ENCODE measurements at places on chromosomes 13 and 19.

DNA sequence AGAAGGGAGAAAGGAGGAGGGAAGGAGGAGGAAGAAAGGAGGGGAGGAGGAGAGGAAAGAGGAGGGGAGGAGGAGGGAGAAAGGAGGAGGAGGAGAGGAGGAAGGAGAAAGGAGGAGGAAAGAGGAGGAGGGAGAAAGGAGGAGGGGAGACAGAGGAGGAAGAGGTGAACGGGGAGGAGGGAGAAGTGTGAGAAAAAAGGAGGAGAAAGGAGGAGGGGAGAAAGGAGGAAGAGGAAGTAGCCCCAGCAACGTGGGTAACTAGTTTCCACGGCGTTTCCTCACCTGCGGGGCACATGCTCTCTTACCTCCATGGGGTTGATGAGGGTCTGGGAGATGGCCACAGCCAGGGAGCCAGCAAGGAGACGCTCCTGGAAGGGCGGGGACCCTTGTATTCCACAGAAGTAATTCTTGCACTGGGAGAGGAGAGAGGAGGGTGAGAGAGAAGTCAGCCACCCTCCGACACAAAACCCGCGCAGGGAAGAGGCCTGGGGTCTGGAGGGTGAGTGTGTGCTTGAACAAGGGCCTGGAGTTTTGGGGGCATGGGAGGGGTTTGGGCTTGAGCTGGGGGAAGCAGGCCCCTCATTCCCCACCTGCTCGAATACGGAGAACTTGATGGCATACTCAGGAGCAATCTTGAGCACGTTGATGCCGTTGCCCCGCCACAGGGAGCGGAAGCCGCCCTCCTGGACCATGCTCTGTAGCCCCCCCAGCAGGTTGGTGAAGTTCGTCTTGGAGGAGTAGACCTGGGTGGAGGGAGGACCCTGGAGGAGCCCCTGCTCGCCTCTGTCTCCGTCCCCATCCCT, 3.9 kb downstream of the SLC25A41 start:
- no peak for DNase-seq

GRCh38 chr13:113560645-113561416, 23.7 kb upstream of the TFDP1 start:
- no peak for DNase-seq

DNA sequence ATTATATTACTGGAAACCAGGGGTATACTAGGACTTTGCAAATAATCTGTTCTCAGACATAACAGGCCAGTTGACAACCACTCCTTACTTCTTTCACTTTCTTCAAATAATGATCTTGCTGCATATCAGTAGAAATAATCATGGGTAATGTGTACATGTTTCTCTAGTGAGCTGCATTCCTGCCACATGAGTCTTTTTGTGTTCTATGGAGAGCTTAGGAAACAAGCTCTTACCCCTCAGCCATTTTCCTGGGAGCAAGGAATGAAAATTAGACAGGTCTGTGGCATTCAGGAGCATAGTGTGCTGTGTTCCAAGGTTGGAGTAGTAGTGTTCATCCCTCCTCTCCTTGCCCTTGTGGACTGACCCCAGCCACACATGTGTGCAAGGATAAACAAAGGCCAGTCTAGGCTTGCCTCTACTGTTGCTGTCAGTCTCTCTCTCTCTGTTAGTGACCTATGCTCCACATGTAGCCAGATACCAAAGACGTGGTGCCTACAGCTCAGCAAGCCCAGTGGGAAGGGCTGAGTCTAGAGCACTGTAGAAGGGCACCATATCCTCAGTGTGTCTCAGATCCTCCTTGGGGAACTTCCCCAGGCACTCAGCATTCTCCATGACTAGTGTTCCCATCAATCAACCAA, 11.5 kb upstream of the OXGR1 start:
- DNase-seq: no peak

- DNase-seq: no peak
These were observed 12.0 kb downstream of the ZSWIM9 start for GRCh38 chr19:48182434-48182833.

- no peak for DNase-seq
These were observed 604.2 kb upstream of the PCDH20 start for GRCh38 chr13:62019858-62020257.

GRCh38 chr19:6663236-6664201, 6.4 kb downstream of the TNFSF14 start:
- DNase-seq: no peak

- no peak for DNase-seq
These were observed 36.7 kb downstream of the INTS6 start for GRCh38 chr13:51416107-51416506.

GRCh38 chr19:37980419-37981170, 73.6 kb downstream of the SIPA1L3 start:
- DNase-seq: no peak

- no peak for DNase-seq
These were observed 36.2 kb downstream of the SPATA13 start for GRCh38 chr13:24196593-24197197.

DNA sequence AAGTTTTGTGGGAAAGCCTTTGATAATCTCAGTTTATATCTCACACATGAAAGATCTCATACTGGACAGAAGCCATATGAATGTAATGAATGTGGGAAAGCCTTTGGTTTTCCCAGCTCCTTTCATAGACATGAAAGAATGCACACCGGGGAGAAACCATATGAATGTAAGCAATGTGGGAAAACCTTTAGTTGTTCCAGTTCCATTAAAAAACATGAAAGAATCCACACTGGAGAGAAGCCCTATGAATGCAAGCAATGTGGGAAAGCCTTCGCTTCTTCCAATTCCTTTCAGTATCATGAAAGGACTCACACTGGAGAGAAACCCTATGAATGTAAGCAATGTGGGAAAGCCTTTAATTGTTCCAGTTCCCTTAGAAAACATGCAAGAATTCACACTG, 54.8 kb downstream of the ZNF627 start:
- DNase-seq: no peak

DNA sequence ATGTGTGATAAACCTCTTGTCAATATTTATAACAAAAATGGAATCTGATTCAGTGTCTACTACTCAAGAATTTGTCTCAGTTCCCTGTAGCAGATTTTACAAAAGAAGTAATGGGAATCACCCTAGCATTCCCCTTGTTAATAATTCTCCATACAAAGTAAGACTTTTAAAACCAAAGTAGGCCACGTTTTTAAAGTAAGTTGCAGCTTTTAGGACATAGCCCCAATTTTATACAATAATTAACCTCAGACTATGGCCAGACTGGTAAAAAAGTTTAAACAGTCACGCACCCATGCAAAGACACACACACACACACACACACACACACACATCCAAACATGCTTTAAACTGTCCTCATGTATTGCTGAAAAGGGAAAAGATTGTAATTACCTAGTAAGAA, 589.9 kb downstream of the PCDH9 start:
- DNase-seq: no peak

DNA sequence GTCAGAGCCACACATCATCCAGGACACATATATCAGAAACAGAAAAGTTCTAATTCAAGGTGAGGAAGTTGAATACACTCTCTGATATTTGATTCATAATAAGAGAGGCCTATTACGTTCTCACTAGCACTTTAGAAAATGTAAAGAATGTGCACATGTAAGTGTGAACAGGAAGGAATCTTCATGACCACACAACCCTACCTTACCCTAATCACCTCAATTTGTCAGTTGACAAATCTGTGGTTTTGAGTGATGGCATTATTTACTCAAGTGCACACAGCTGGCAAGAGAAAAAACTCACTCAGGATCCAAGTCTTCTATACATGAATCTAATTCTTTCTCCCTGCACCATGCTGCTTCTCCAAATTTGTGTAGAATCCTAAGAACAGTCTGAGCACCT, 445.8 kb downstream of the SUCLA2 start:
- DNase-seq: no peak

DNA sequence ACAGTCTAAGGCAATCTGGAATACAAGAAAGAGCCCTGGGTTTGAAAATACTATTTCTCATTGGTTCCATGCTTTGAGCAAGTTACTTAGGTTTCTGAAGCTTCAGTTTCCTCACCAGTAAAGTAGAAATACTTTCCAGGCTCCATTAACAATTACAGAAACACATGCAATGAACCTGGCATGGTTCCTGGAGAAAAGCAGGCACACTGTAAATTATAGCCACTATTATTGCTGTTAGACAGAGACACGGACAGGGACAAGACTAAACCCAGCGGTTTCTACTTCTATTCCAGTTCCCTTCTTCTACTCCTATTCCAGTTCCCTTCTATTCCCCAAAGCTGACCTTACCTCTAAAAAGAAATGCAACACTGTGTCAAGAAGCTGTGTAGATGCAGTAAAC, 41.2 kb downstream of the MIPEP start:
- no peak for DNase-seq

- no peak for DNase-seq
These were observed 4.9 kb upstream of the GIPC3 start for GRCh38 chr19:3580156-3580934.

GRCh38 chr19:37505958-37506386, 767 bp upstream of the ZNF793 start:
- peak; percentile 70 for DNase-seq

GRCh38 chr13:75771818-75772217, 135.7 kb downstream of the LMO7 start:
- no peak for DNase-seq

- peak; percentile 71 for DNase-seq
These were observed 18.1 kb downstream of the N4BP2L1 start for GRCh38 chr13:32409561-32410421.

GRCh38 chr19:49513746-49514118, 1.3 kb downstream of the FCGRT start:
- no peak for DNase-seq

DNA sequence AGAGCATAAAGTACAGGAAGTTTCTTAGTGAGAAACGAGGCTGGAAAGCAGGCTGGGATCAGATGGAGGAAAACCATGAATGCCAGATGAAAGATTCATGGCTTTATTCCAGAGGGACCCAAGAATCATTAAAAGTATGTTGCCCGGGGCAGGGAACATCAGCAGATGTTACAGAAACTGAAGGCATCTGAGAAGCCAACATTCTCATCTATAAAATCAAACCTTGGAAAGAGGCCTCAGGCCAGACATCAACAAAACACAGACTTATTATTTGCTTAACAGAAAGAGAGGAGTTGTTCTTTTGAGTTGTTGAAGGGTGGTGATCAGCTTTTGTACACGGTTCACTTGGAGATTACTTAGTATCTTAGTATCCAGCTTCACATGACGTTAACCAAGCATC, 543.6 kb downstream of the RFC3 start:
- no peak for DNase-seq

DNA sequence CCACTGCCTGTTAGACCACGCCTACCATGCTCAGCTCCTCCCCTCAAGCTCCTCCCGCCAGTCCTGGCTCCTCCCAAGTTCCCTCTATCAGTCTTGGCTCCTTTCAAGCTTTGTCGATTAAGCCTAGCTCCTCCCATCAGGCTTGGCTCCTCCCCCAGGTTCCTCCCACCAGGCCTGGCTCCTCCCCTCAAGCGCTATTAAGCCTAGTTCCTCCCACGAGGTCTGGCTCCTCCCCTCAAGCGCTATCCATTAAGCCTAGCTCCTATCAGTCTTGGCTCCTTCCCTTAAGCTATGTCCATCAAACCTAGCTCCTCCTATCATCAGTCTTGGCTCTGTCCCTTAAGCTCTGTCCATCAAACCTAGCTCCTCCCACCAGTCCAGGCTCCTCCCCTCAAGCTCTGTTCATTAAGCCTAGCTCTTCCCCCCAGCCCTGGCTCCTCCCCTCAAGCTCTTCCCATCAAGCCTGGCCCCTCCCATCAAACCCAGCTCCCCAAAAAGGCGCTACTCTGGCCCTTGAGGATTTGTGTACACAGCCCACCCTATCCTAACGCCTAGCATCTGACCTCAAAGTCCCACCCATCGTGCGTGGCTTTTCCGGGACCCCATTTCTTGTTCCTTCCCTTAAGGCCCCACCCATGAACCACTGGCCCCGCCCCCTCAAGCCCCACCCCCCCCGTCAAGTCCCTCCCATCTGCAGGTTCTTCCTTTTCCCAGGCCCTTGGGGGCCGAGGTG, 10.0 kb downstream of the CAMSAP3 start:
- DNase-seq: no peak

GRCh38 chr13:43611281-43612273, 175.2 kb downstream of the ENOX1 start:
- DNase-seq: no peak

- DNase-seq: no peak
These were observed 3.0 kb upstream of the CEACAM1 start for GRCh38 chr19:42531313-42531712.

DNA sequence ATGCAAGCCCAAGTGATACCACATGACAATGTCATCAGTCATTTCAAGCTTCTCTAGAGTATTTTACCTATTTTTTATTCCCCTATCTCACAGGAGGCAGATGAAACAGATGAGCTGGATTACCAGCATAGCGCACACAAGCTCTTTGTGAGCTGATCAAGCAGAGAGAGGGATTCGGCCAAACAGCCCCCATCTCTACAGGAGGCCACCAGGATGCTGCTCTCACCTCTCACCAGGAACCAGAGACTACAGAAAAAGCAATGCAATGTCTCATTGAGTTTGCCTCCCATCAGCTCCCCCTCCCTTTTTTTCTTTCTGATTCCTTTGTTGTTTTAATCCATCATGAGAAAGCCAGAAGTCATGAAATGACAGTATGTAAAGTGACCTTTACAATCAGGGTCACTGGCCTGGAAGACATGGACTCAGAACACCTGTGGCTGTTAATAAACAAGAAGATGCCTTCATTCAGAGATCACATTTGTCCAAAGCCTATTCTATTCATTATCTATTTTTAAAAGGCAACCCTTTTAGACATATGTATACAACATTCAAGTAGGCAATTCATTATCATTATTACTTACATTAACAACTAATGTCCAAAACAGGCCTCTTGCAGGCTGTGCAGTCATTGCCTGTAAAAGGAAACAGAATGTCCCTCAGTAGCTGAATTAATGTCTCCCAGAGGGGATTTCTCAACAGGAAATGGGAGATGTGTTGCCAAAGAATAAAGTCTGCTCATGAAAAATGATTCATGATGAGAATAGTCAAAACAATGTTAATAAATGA, 656.6 kb downstream of the TBC1D4 start:
- DNase-seq: no peak

DNA sequence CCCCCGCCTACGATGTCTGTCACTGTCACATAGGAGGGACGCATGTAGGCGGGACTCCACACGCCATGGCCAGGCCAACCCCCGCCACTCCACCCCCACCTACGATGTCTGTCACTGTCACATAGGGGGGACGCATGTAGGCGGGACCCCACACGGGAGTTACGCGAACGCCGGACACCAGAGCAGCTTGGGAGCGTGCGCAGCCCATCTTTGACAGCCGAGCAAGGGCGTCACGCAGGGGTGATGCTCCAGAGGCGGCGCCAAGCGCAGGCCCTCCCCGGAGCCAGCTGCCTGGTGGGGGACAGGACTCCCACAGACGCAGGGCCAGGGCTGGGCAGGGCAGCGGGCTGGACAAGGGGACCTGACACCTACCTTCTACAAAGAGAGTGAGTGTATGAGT, 20.0 kb downstream of the ZNF787 start:
- DNase-seq: no peak

GRCh38 chr13:23915308-23915707, 18.0 kb upstream of the C1QTNF9B start:
- DNase-seq: peak; percentile 62

- DNase-seq: no peak
These were observed at the start of gene ANGPTL4 for GRCh38 chr19:8363803-8364771. ANGPTL4 (plus strand) TSS chr19:8364155; CDS start chr19:8364322, 167 bp downstream.

- DNase-seq: no peak
These were observed 9.9 kb downstream of the APOC1 start for GRCh38 chr19:44924243-44924725.
